ENCODE measurements at places on chromosomes 2 and 18. TPM values are rescaled to one million over a fixed set of nuclear protein-coding genes. Genes with fewer than 3 reads are reported as not detected.

GRCh38 chr2:225182126-225182525 lies 139.9 kb upstream of the DOCK10 start:
- no peaks in the 10 kb centered on the region for H3K27me3 ChIP-seq
- H3K4me3 ChIP-seq = no peak overlapping the region
- no peak for DNase-seq
- no peak overlapping the region for H3K27ac ChIP-seq

GRCh38 chr18:1014951-1015624 lies 110.4 kb downstream of the ADCYAP1 start:
- H3K4me1 ChIP-seq = peaks cover 25% of the 10 kb centered on the region
- no peaks in the 10 kb centered on the region for H3K27me3 ChIP-seq

Gene LRRC30
- not detected for total RNA-seq

- H3K27me3 ChIP-seq = no peaks in the 10 kb centered on the region
- peak overlapping the region; percentile 46 for H3K4me3 ChIP-seq
- DNase-seq = no peak
- no peaks in the 10 kb centered on the region for H3K36me3 ChIP-seq
Observed at GRCh38 chr2:119431976-119432850, 559 bp downstream of the TMEM37 start.

Gene ASNSD1
- 14.8 TPM for total RNA-seq

Gene AMER3
- not detected for total RNA-seq

Gene GRB14
- 3.4 TPM for total RNA-seq

GRCh38 chr2:233513953-233514655 lies 52.5 kb downstream of the USP40 start:
- H3K4me1 ChIP-seq = no peaks in the 10 kb centered on the region
- no peaks in the 10 kb centered on the region for H3K27me3 ChIP-seq
- no peak overlapping the region for H3K4me3 ChIP-seq
- DNase-seq = no peak
- peaks cover 6% of the 10 kb centered on the region for H3K36me3 ChIP-seq
- no peak overlapping the region for H3K27ac ChIP-seq
